Kidney (tissue), 22 donors: ENCODE measurements at places on chromosomes 11 and 22. TPM values are rescaled to one million over a fixed set of nuclear protein-coding genes. Genes with fewer than 3 reads are reported as not detected.

EIF1AD gene
- polyA plus RNA-seq: 17.7 TPM

DNA sequence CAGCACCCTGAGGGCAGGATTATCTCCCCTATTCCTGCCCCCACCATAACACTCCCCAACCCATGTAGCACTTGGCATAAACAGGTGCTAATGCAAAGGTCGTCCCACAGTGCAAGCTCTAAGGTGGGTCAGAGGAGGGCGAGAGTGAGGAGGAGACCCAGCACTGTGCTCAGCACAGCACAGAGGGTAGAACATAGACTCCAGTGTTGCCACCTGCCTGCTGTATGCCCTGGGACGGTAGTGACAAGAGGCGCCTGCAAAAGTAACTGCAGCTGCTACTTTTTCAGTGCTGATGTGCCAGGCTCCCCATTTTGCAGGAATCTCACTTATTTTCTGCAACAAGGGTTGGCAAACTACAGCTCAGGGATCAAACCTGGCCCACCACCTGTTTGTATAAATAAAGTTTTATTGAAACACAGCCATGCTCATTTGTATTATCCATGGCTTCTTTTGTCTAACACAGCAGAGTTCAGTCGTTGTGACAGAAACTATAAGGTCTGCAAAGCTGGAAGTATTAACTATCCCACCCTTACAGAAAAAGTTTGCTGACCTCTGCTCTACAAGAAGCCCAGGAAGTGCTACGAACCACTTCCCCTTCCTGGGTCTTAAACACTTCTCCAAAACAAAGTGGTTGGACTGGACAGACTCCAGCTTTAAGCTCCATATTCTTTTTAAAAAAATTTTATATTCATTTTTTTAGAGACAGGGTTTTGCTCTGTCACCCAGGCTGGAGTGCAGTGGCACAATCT is 16.9 kb upstream of the CDC42BPG start:
- DNase-seq: no peak

- DNase-seq: peak; percentile 67
Observed at GRCh38 chr11:17277024-17277584, 565 bp downstream of the NUCB2 start.

- no peak for DNase-seq
Observed at GRCh38 chr11:37394236-37394870, 796.3 kb upstream of the RAG2 start.

SERPING1 gene
- polyA plus RNA-seq: 361 TPM

CEP126 gene
- polyA plus RNA-seq: 5.1 TPM

DNA sequence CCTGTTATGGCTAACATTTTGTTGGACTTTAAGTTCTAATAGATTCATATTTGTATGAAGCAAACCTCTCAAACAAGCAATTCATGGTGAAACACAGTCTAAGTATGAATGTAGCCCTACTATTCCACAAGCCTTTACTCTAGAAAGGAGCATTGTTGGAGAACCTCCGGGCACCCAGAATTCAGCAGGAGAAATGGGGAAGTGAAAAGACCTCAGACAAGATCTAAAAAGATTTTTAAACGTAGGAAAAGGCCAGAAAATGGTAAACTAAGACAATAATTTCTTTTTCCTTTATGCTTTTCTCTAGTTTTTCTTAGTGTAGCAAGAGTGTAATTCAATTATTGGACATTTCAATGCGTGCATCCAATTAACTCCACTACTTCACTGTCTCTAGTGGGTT is 426.4 kb downstream of the INSC start:
- DNase-seq: no peak

CCDC89 gene
- polyA plus RNA-seq: 2.7 TPM

DNA sequence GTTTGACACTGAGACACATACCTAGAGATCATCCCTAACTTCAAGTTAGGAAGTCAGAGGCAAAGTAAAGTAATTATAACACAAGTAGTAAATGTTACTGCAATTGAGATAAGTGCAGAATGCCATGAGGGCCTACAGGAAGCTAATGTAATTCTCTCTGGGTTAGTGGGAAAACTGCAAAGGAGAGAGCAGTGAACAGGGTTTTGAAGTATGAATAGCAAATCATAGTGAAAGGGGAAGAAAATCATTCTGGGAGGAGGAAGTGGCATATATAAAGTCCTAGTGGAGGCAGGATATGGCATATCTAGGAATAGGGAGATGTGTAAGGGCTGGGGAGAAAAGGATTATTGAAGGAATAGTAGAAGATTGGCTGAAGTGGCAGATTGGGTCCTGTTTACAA is 27.9 kb downstream of the RNF169 start:
- DNase-seq: no peak

DNA sequence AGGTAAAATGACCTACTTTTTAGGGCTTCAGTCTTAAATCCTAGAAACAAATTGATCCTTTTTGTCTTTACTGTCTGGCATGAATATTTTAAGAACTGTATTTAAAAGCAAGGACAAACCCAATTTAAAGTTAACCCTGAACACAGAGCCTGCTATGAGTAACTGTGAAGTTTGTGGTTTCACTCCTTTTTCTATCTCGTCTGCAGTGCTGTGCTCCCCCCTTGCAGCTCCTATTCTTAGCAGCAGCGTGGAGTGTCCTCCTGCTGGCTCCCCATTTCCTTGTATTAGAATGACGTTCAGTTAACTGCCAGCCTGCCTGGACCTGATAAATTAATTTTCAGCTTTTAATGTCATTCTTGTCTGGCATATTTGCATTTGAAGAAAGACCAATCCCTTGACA is 40.0 kb upstream of the LRRC4C start:
- no peak for DNase-seq

SYT13 gene
- polyA plus RNA-seq: 16.4 TPM

DNA sequence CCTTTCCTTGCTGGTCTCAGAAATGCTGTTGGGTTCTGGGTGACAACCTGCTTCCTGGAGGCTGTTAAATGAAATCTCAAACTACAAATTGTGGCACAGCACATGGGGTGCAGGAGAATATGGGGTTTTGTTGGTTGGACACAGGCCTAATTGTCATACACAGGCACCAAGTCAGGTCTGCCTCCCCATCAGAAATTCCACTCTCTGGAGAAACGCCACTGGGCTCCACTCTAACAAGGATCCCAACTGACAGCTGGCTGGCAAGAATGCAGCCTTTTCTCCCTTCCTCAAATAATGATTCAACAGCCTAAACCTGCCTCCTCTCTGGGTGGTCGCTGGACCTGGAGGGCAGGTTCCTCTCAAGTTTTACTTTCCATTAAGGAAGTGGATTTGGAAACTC is 177.8 kb upstream of the NARS2 start:
- no peak for DNase-seq

DNA sequence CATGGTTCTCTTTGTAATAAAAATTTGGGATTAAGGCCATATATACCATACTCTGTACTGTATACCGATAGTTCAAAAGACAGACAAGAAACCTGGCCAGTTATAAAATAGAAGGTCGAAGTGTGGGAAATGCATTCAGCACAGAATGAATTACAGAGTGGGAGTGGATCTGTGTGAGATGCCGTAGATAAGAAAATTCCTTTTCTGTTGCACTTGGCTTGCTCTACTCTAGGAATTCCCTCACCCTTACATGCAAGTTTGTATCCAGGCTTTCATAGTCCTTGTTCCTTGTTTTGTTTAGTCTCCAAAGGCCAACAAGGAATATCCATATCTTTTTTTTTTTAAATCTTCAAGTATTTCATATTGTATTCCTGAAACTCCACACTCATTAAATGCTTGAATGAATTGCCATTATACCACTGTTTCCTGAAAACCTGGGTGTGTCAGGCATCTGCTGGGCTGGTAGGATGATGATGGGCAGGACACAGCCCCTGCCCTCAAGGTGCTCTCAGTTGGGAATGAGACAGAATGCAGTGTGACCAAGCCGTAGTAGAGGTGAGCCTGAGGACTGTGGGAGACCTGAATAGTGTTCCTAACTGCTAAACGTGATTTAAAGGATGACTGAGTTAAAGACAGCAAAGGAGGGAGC is 53.5 kb downstream of the TEAD1 start:
- peak; percentile 62 for DNase-seq

APOL5 gene
- polyA plus RNA-seq: not detected

DNA sequence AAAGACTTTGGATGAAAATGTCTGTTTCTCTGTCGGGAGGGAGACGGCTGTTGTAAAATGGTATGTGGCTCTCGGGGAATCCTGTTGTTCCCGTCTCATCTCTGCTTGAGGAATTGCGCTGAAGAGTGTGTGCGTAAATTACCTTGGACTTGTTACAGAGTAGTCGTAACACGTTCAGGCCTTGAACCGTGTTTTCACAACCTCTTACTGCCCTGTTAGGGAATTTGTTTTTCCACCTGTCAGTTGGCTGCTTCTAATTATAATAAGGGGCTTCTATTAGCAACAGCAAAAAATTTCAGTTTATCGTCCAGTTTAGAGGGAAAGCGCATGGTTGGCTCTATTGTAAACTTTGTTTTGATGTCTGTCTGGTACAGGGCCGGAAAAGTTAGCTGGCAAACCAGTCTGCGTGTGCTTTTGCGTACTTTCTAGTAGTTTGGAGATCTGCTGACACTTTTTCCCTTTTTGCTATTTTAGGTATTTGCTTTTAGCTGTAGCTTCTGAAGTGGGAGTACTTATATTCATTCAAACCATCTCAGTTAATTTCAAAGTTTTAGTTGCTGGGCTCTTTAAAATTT is 1.5 kb downstream of the HIPK3 start:
- peak; percentile 87 for DNase-seq

GRCh38 chr22:34429314-34429713 is 509.0 kb upstream of the LARGE1 start:
- DNase-seq: no peak

GRCh38 chr11:35367491-35367890 is 51.9 kb downstream of the SLC1A2 start:
- DNase-seq: no peak

SCGB1C1 gene
- polyA plus RNA-seq: not detected

GPHA2 gene
- polyA plus RNA-seq: 0.99 TPM

TUBA8 gene
- polyA plus RNA-seq: 5.9 TPM

GRCh38 chr22:27210111-27210730 is 552.8 kb downstream of the MIAT start:
- peak; percentile 80 for DNase-seq

SGSM1 gene
- polyA plus RNA-seq: 3.6 TPM

DNA sequence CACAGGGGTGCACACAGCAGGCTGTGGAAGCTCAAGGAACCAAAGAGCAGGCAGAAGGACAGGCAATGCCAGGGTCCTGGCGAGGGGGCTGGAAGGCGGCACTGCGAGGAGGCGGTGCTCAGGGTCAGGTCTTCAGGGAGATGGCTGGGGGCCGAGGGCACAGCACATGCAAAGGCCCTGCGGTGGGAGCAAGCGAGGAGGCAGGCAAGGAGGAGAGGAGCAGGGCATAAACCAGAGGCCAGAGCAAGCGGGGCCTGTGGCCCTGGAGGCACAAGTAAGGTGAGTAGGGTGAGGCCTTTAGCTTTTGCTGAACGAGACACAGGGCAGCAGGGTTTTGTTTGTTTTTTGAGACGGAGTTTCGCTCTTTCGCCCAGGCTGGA is 126.9 kb downstream of the ARHGAP8 start:
- DNase-seq: no peak

OSM gene
- polyA plus RNA-seq: 0.56 TPM

MUC6 gene
- polyA plus RNA-seq: 1.1 TPM

- no peak for DNase-seq
Observed at GRCh38 chr22:20095521-20095920, 15.5 kb downstream of the DGCR8 start.

CBX6 gene
- polyA plus RNA-seq: 24.9 TPM

MYH9 gene
- polyA plus RNA-seq: 85.2 TPM

DNA sequence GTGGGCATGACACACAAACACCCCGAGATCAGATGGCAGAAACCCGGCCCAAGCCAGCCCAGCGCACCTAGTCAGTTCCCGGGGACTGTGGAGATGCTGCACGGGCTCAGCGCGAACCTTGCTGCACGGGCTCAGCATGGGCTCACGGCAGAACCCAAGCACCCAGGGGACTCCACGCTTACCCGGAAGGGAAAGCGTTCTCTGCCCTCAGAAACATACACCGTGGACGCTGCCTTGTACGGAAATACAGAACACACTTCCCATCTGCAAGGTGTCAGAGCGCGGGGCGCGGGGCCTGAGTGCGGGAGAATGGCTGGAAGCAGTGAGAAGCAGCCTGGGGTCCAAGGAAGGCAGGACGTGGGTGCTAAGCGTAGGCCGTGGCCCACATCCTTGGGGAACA is 319.9 kb downstream of the NTM start:
- no peak for DNase-seq

DNA sequence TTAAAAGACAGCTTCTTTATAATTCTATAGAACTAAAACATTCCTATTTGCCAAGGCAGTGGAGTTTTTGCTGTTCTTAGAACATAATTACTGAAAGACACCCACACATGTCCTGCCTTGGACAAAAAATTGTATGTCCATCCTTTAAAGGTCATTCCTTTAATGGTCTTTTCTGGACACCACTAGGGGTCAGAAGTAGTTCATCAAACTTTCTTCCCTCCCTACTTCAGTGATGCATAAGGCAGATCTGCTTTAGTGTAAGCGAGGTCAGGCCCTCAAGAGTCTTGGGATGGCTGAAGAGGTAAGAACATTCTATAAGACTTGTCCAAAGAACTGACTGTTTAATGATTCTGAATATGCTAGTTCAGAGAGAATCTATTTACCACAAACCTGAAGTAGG is 4.3 kb upstream of the OR51V1 start:
- no peak for DNase-seq
